HCEC 1CT (cell line): ENCODE measurements at places on chromosomes 4 and X.

GRCh38 chrX:41350150-41350975 lies 16.4 kb downstream of the DDX3X start:
- peak; percentile 33 for DNase-seq

GRCh38 chr4:113628711-113629110 lies 132.8 kb downstream of the CAMK2D start:
- DNase-seq: no peak

DNA sequence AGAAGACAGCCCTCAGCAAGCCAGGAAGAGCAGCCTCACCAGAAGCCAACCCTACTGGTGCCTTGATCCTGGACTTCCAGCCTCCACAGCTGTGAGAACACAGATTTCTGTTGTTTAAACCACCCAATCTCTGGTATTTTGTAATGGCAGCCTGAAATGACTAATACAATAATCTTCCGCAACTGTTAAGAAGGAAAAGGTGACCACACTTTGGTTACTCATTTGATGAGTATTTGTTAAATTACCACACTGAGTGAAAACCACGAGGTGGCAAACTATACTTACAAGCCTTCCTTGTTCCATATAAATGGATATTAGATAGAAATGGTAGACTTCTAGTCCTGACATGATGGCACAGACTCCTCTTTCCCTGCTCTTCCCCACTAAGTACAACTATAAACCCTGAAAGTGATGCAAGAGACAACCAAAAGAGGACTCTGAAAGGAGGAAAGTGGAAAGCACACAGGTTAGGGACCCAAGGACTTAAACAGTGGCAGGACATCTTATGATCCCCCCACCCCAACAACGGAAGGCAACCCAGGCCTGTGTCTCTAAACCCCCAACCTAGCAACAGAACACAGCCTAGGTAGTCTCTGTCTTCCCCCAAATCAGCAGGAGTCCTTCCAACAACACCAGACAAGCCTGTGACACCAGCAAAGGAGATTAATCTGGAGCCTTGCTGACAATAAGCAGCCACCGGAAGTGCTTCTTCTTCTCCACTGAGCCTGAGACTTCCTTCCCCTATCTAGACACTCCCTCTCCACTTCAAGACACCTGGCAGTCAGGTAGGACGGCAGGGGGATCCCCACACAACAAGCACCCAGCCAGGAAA lies 12.3 kb downstream of the ZNF182 start:
- DNase-seq: peak; percentile 70

DNA sequence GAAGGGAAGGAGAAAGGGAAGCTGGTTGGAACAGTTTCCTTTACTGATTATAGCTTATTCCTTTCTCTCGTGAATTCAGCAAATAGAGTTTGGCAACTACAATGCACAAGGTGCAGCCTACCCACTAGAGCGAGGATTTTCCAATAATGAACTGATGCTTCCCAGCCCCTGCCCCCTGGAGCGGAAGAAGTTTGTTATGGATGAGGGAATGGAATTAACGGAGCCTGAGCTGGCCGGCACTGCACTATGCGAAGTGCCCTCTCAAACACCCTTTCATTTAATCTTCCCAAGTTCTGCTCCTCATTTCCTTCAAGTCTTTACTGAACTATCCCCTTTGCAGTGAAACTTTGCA lies 42.5 kb upstream of the CBR4 start:
- no peak for DNase-seq

DNA sequence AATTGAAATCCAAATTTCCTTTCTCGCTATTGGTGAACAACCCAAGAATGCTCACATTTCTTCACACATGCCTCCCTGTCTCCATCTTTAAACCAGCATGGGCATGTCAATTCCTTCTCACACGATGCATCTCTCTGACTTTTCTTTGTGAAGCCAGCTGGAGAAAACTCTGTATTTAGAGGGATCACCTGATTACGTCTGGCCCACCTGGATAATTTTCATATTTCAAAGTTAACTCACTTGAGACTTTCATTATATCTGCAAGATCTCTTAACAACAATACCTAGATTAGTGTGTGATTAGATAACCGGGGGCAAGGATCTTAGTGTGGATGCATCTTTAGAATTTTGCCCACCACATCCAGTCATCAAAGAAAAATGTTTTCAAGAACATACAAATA lies 164.0 kb downstream of the TMEM47 start:
- DNase-seq: no peak

GRCh38 chrX:67648361-67648760 lies 104.5 kb downstream of the AR start:
- no peak for DNase-seq

DNA sequence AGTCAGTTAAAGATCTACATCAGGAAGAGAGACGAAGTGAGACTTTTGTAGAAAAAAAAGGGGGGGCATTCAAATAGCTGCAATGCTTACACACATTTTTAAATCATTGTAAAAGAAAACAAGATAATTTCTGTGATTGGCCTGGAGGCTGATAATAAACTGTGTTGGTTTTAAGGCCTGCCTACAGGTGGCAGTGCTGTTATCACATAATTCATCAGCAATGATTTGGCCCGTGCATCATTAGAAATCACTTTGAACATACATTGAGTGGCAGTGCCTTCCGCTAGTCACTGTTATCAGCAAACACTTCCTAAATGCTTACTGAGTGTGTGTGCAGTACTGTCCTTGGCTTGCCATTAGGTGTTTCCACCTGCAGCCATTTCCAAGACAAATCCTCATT lies 831.9 kb downstream of the TRIML1 start:
- peak; percentile 14 for DNase-seq

DNA sequence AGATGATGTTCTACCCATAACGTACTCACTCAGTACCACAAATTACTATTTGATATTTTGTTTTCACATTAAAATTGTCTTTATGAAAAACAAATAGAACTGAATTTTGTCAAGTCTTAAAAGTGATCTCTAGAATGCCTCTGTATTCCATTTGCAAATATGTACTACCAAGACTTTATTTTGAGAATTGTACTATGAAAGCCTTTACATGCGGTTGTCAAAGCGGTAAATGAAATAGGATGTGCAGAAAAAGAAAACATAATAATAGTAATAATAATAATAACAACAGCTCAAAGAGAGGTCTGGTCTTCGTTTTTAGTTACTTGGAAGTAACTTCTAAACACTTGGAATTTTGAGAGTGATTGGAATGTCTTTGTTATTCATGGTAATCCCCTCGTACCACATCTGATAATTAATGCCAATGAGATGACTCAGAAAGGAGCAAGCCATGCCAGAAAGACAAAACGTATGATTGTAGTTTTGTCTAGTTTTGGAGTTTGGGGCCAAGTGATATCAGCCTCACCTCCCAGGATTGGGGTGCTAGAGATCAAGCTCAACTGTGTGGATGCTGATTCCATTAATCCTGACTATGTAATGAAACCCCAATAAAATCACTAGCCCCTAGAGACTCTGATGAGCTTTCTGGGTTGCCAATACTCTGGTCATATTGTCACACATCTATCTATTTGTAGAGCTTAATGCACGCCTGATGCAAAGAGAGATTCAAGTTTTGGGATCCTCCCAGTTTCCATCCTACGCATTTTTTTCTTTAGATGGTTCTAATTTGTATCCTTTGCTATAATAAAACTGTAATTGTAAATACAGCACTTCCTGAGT lies 20.2 kb upstream of the CTSO start:
- DNase-seq: peak; percentile 33

DNA sequence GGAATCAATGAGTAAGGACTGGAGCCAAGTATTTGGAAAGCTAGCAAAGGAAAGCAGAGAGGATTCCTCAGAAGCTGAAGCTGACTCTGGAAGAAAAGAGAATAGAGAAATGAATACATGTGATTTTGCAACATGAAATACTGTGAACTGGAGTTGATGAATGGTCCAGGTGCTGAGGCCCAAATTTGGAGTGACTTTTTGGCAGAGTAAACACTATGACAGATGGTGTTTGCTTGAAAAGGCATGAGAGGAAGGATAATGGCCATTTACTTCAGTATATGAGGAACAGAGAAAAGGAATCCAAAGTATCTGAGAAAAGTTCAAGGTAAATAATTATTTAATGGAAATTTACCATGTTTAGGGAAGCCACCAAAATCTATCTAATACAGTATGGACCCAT lies 236.7 kb downstream of the SLITRK2 start:
- DNase-seq: no peak

- DNase-seq: no peak
These were observed 2154.4 kb upstream of the AGA start for GRCh38 chr4:179596621-179597020.

- DNase-seq: no peak
These were observed 73.1 kb upstream of the ANKRD50 start for GRCh38 chr4:124785645-124786044.

GRCh38 chr4:5465956-5466355 lies 242.4 kb downstream of the EVC2 start:
- no peak for DNase-seq

GRCh38 chr4:162682651-162683050 lies 484.0 kb downstream of the NAF1 start:
- DNase-seq: no peak

- DNase-seq: peak; percentile 55
These were observed 43.9 kb upstream of the MTMR1 start for GRCh38 chrX:150649096-150649870.

DNA sequence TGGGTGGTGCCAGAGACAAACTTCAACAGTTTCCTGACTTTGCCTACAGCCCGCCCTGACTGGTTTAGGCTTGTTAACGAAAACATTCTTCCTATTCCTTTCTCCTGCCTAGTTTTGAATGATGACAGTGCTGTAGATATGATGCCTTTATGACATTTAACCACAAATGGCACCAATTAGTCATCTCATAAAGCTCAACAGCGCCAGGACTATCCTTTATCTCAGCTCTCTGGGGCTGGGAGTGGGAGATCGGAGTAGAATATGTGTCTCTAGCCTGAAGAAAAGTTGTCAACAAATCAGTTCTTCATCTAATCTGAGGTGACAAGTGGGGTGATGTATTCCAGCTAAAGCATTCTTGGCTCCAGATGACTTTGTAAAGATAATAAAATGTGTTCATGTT lies 64.6 kb upstream of the SH3RF1 start:
- DNase-seq: no peak

DNA sequence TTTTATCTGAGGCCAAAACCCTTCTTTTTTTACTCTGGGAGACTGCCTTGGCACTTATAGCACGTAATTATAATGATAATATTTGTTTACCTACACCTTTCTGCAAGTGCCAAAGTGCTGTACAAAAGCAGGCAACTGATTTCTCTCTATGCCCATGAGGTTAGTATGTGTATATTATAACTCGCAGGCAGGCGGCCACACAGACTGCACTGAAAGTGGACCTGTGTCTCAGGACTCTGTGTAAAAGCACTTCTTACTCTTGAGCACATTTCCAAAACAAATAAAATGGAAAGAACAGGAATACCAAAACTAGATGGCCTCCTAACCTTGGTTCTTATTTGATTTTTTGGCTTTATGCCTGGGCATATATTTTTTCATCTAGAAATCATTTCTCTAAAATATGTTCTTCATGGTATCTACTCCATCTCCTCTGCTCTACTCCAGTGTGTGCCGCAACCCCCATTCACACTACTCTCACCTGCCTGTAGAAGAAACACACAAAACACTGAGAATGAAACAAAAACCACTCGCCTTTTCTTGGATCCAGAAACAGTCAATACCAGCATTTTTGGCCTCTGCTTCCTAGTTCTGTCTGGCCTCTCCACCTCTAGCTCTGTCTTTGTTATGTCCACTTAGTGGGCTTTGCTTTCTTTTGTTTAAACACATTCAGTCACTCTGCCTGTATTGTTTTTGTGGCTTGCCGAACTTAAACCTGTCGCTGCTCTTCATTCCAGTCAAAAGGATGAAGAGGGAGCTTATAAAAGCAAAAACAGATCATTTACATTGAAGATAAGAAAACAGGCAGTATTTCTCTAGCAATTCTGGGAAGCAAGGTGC lies 934.5 kb upstream of the TENM3 start:
- no peak for DNase-seq

DNA sequence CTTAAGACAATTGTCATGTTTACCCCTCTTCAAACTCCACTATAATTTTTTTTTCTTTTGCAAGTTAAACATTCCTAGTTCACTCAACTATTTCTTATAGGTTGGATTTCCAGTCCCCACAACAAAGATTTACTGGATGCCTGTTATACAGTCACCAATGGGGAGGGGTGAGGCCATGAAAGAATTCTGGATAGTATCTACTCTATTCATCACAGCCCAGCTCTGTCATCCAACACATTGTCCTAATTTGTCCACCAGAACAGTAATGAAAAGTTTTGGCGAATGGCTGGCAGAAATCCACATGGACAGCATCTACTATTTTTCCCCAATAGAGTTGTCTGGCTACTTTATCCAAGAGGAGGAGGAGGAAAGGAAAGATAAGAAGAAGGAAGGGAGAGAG lies 192.7 kb upstream of the S100G start:
- DNase-seq: no peak

DNA sequence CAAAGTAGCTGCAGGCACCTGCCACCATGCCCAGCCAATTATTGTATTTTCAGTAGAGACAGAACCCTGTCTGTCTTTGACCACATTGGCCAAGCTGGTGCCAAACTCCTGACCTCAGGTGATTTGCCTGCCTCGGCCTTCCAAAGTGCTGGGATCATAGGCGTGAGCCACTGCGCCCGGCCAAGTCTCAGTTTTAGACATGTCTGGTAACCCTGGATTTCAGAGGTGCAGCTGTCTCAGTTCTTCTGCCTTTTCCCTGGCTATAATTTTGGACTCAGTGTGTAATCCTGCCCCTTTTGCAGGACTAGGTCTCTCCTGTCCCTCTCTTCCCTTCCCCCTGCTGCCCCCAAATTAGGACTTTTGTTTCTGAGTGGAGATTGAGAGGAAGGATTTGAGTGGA lies 46.6 kb downstream of the FAM193A start:
- DNase-seq: no peak

- DNase-seq: no peak
These were observed 1.7 kb upstream of the PRDM8 start for GRCh38 chr4:80195441-80196140.

DNA sequence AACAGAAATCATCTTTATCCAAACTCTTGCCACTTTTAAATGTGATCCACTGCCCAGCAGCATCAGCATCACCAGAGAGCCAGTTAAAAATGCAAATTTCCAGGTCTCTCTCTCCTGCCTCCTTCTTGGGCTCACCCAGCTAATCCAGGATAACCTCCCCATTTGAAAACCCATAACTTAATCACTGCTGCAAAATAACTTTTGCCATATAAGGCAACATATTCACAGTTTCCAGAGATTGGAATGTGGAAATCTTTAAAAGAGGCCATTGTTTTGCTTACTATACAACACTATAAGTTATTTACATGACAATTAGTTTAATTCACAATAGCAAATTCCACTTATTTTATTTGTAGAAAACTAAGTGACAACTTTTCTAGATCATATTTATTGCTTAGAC lies 4.8 kb upstream of the EXOSC9 start:
- DNase-seq: peak; percentile 29
